Activated naive CD4-positive, alpha-beta T cell treated with Interleukin-2 at 50 U/mL for 16 hours (primary cell): ENCODE measurements at places on chromosomes 3 and 15.

DNA sequence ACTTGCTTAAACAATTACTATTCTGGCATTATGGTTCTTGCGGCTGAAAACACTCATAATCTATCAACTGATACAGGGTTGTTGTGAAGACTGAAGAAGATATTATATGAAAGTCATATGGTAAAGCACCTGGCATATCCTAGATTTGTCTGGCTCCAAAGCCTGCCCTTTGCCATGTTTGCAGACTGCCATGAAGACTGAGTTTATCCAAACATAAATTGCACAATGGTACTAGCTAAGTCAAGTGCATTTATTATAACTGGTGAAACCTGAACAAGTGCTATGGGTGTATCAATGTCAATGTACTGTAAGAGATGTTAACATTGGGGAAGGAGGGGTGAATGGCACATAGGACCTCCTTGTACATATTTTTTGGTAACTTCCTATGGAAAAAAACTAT, 87.4 kb upstream of the MEX3B start:
- DNase-seq, result no peak

- DNase-seq, result no peak
Observed at GRCh38 chr3:5572168-5572567, 384.7 kb downstream of the EDEM1 start.

DNA sequence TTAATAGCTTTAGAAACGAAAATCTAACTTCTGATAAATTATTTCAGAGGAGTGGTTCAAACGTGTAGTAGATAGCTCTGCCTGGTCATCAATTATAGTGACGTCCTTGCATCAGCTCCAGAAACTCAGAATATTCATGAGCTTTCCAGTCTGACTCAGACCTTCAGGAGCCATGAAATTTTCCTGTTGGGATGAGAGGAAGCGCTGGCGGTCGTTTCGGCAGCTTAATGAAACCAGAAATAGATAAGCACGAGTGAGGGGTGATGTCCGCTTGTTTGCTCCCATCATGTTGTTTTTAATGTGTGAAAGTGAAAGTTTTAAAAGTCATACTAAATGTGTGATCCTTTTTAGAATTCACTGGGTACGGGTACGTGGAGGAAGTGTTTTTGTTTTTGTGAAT, 141.1 kb downstream of the PGPEP1L start:
- no peak for DNase-seq

DNA sequence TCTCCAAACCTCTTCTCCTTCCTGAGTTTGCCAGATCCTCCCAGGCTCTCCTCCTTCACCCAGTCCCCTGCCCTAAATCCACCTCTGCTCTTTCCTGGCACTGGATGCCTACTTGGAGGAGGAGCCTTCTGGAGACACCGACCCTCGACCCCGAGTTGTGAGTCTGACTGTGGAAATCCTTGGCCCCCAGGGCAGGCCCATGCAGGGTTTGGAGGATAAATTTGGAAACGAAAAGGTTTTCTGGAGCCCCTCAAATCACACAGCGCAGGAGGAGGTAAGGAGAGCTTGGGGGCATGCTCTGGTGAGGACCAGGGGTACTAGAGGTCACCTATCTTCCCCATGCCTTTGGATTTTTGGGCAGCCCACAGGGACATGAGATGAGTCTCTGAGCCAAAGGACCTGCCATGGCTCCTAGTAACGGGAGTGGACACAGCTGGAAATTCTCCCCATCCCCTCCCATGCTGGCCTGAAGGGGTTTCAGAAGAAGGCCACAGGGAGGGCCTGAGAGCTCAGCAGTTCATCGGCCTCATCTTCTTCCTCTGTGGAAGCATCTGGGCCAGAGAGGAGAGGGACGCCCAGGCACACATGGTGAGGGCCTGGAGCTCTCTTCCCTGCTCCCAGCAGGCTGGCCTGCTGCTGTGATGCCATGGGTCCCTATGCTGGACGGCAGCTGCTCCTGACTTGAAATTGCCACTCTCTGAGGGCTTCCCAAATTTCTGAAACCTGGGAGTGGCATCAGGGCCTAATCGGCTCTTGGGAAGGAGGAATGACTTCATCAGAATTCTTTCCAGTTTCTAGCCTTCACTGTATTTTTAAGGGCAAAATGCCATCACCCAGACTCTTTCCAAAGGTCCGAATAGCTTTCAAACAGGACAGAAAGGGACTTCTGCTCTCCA, 68.6 kb upstream of the ITGA11 start:
- no peak for DNase-seq

DNA sequence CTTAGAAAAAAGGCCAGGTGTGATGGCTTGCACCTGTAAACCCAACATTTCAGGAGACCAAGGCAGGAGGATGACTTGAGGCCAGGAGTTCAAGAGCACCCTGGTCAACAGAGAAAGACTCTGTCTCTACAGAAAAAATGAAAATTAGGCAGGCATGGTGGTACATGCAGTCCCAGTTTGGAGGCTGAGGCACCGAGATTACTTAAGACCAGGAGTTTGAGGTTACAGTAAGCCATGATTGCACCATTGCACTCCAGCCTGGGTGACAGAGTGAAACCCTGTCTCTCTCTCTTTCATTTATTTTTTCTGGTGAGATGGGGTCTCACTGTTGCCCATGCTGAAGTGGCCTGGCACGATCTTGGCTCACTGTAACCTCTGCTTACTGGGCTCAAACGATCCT, 24.7 kb downstream of the IP6K1 start:
- no peak for DNase-seq

- DNase-seq, result no peak
Observed at GRCh38 chr3:16554126-16554525, 40.6 kb upstream of the RFTN1 start.

DNA sequence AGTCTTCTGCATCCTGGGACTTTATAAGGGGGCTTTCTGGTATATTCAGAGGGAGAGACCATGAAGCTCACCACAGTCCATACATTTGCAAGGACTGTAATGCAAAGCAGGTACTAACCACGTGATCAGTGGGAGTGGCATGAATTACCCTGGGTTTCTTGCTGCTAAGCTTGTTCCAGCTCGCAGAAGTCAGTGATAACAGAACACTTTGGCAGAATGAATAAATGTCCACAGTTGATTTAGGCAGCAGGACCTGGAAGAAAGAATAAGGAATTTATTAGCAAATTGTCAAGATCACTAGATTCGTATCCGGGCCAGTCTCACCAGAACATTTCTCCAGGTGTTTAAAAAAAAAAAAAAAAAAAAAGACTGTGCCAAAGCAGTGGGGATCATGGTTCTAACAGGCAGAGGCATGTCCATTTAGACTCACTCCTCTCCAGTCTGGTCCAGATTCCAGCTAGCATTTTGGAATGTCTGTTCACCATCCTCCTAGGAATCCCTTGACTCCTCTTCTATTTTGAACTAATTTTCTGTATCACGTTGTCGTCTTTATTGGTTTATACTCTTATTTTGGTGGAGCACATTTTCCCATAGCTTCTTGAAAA, 24.5 kb downstream of the HHLA2 start:
- no peak for DNase-seq

DNA sequence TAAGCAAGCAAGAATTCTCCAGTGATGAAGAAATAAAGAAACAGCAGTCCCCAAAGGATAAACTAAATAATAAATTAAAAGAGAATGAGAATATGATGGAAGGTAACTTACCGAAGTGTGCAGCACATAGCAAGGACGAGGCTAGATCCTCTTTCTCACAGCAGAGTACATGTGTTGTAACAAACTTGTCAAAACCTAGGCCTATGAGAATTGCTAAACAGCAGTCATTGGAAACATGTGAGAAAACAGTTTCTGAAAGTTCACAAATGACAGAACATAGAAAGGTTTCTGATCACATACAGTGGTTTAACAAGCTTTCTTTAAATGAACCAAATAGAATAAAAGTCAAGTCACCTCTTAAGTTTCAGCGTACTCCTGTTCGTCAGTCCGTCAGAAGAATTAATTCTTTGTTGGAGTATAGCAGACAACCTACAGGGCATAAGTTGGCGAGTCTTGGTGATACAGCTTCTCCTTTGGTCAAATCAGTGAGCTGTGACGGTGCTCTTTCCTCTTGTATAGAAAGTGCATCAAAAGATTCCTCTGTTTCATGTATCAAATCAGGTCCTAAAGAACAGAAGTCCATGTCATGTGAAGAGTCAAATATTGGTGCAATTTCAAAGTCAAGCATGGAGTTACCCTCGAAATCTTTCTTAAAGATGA, 4.5 kb upstream of the SCG5 start:
- no peak for DNase-seq

GRCh38 chr3:177201700-177202397, 4.6 kb upstream of the TBL1XR1 start:
- DNase-seq, result peak; percentile 60

DNA sequence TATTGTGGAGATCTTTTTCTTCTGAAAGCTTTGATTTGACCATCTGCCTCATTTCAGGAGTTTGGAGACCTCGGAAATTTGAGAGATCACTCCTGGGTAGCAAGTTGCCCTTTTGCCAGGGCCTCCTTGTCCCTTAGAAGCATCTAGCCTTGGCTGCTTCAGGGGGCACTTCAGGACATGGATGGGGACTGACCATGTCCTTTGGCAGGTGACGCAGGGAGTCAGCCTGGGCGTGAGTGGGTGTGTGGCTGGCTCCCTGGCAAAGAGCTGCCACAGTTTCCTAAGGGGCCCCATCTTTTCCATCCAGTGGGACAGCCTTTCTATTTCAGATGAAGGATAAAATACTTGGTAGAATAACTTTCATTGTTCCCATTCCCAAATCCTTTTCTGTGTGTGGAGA, 27.6 kb downstream of the EEFSEC start:
- DNase-seq, result no peak

DNA sequence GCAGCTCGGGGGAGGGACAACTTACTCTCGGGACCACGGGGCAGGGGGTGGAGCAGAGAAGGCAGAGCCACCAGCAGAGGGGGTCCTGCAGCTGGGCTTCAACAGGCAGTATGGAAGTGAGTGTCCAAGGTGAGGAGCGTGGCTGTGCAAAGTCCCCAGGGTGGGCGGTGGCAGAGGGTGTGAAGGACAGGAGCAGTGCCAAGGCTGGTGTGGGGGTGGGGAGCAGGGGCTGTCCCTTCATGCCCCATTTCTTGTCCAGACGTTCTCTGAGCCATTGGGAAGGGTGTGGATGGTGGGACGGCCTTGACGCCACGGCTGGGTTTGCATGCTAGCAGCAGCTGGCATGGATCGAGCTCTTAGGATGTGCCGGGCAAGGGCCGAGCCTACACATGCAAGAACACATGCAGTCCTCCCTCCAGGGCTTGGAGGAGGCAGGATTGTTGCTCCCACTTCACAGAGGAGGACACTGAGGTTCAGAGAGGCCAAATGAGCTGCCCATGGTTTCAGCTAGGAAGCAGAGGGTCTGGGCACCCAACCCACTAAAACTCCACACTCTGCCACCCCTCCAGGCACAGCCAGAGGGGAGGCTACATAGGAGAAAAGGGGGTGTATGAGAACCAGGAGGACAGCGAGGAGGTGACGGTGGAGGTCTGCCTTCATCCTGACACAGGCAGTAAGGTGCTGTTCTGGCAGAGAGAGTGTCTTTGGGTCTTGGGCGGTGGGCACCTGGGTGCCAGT, 93.6 kb downstream of the TBC1D2B start:
- no peak for DNase-seq

- no peak for DNase-seq
Observed at GRCh38 chr3:65268426-65268825, 580.6 kb upstream of the ADAMTS9 start.

DNA sequence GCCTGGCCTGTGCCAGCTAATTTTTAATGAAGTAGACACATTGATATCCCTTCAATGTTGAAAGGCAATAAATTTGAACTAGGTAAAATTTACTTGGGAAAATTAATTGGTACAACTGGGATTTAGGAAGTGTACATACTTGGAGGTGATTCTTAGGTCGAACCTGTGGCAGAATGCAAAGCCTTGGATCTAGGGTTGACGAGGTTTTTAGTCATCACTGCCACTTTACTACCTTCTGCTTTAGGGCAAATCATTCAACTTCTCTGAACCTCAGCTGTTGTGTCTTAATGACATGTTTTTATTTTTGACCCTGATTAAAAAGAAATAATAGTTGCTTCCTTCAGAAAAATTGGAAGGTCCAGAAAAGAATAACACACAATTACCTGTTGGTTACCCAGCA, 2.5 kb downstream of the APPL1 start:
- DNase-seq, result no peak

DNA sequence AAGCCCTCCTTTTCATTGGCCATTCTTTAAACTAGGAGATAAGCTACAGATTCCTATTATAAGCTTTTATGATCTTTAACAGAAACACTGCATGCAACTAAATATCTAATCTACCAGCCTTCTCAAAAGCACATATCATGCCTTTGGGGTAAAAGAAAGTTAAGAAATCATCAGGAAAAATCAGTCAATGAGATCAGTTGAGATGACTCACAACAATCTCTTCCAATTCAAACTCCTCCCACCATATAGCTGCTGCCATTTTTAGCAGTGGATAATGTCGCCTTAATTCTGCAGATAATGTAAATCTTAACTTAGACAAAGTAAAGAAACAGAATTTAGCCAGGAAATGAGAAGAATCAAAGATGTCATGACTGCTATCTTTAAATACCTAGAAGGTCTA, 135.2 kb upstream of the BCL6 start:
- no peak for DNase-seq

DNA sequence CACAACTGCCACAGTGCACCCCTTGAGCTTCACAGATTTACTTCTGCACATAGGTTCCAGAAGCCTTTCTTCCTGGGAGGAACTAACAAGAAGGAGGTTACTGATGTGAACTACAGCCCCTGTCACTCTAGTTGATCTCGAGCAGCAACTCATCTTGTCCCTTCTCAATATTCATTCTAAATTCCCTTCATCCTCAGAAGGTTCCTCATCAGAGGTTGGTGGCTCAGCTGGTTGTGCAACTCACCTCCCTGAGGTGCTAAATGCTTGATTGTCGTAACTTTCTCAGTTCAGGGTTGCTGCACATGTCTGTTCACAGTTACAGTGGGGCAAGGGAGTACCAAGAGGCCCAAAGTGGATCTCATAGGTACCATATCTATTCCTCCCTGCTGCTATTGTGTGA, 5.7 kb upstream of the A4GNT start:
- DNase-seq, result no peak

DNA sequence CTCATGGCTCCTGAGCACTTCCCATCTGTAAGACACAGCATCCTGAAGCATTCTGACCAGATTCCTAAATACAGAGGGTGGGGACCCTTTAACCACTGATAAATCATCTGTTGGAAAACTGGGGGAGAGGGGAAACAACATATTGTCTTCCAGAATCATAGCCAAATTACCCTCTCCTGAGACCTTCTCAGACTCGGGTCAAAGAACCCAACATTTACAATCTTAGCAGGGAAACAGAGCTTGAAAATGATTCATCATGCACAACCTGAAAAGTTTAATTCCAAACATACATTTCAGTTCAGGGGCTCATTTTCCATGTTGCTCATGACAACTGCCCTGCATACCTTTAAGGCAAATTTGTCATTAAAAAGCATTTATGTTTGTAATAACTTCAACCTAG, 48.5 kb upstream of the TSPAN3 start:
- DNase-seq, result no peak

GRCh38 chr3:185199206-185199605, 46.3 kb upstream of the C3orf70 start:
- no peak for DNase-seq

DNA sequence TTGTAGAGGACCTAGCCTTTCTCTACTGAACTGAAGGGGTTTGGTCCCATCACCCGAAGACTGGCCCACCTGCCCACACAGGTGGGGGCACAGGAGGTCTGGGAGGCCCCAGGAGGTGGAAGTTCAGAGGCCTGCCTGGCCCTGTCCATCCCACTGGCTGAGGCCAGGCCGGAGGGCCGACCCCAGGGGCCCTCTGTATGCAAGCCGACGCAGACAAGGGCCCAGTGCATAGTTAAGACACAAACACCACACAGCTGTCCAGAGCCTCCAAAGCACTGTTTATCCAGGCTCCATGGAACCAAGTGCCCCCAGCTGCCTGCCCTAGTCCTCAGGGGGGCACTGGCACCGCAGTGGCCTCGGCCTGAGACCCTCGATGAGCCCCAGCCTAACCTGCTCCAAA, 26.7 kb downstream of the SNX33 start:
- no peak for DNase-seq
